Activated CD4-positive, alpha-beta T cell treated with anti-CD3 and anti-CD28 coated beads for 4 hours (primary cell): ENCODE measurements at places on chromosomes 16 and 17.

- no peak for DNase-seq
Observed at GRCh38 chr17:48240122-48240521, 132.6 kb downstream of the SNX11 start.

DNA sequence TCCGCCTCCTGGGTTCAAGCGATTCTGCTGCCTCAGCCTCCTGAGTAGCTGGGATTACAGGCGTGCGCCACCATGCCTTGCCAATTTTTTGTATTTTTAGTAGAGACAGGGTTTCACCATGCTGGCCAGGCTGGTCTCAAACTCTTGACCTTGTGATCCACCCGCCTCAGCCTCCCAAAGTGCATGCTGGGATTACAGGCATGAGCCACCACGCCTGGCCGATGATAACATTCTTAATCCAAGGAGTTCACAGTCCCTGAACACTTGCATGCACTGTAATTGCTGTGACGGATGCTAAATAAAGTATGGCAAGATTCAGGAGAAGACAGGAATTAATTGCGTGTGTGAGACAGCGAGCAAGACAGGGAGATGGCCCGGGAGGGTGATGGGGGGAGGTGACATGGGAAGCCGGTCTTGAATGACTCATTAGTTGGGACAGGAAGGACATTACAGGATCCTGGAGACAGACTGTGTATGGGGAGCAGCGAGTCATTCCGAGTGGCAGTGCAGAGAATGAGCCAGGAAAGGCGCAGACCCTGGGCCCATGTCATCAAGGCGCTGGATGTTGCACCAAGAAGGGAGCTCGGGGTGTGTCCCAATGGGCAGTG is 6.7 kb downstream of the ABCA3 start:
- DNase-seq = no peak

DNA sequence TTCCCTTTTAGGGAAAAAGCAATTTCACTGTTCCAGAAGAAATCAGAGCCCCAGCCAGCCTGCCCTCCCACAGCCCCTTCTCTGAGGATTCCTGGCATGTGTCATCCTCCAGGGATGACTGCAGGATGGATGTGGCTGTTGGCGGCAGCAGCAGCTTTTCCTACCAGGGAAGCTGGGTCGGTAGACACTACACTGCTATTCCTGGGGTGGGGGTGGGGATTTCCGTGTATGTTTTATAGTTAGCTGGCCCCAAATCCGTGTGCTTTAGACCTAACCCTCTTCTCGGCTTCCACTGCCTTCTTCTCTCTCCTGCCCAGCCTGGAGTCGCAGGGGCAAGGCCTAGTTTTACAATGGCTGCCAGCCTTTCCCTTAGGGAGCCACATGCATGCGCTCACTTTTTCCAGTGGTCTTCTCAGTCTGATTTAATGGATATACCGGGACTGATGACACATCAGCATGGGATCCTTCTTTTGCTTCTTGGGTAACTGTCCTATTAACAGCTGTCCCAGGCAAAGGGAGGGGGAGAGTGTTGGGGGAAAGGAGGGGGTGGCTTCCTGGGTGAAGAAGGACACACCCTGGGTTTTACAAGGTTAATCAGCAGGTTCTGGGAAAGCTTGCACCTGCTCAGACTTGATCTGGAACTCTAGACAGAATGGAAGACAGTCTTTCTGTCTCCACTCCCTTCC is 2.7 kb upstream of the NFE2L1 start:
- no peak for DNase-seq

DNA sequence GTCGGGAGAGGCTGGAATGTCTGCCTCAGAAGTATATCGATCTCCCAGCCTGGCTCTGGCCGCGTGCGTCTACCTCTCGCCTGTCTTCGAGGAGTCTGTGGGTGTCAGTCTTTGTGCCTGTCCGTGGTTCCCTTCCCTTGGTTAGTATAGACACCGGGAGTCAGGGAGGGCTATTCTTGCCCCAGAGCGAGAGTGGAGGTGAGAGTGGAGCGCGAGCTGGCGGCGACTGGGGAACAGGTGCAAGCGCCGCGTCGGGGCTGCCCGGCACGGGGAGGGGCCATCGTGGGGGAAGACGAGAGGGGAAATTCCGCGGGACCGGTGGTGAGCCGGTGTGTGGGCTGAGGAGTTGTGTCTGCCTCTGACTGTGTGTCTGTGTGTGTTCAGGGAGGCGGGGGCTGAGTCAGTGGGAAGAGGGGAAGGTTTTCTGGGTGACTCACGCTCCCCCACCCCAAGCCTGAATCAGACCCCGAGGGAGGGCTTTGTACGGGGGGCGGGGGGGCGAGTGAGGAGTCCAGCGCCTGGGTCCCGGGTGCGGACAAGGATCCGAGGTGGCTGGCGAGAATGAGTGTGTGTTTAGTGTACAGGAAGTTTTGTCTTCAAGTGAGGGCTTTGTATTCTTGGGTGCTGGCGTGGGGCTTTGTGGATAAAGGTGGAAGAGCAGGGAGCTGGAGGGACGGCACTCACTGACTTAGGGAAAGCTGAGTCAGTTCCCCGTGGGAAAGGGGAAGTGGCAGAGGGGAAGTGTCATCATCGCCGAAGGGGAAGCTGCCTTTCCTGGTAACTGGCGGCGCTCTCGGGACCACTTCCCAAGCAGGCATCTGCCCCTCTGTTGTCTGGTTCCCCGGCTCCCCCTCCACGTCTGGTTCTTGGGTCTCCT is 8.6 kb downstream of the KDM6B start:
- peak; percentile 99 for DNase-seq

GRCh38 chr16:22358000-22358399 is 16.4 kb downstream of the CDR2 start:
- DNase-seq = no peak

- DNase-seq = peak; percentile 94
Observed at GRCh38 chr17:43393944-43394482, 4.8 kb upstream of the ARL4D start.

DNA sequence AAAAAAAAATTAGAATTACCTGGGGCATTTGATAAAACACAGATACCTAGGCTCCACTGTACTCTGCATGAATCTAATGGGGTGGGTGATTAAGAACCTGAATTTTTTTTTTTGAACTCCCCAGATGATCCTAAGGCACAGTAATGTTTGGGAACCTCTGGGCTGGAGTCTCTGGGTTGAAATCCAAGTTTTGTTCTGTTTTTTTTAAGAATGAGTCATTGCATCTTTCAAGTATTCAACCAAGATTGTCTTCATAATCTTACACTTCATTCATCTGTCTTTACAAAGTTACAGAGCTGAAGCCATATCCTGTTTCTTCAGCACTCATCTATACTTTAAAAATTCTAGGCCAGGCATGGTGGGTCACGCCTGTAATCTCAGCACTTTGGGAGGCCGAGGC is 52.6 kb downstream of the PIGL start:
- no peak for DNase-seq

- no peak for DNase-seq
Observed at GRCh38 chr16:1073566-1074378, 1.2 kb downstream of the SSTR5 start.

- DNase-seq = no peak
Observed at GRCh38 chr16:88589441-88589840, 19.2 kb downstream of the ZC3H18 start.

DNA sequence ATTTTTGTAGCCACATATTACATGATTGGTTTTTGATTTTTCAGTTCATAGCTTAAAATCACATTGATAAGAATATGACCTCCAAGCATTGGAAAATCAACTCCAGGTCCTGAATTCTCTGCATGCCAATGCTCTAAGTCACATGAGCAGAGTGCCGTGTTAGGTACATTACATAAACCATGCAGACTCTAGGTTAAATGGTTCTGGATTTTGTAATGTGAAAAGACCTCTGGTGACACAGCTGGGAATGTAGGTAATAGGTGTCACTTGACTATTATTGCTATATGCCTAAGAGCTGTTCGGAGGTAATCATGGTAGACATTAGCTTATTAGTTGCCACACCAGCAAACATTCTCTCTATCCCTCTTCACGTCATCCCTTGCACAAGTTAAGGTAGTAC is 231.1 kb upstream of the SALL1 start:
- DNase-seq = no peak

GRCh38 chr17:60156746-60157145 is 7.0 kb downstream of the CA4 start:
- DNase-seq = no peak

DNA sequence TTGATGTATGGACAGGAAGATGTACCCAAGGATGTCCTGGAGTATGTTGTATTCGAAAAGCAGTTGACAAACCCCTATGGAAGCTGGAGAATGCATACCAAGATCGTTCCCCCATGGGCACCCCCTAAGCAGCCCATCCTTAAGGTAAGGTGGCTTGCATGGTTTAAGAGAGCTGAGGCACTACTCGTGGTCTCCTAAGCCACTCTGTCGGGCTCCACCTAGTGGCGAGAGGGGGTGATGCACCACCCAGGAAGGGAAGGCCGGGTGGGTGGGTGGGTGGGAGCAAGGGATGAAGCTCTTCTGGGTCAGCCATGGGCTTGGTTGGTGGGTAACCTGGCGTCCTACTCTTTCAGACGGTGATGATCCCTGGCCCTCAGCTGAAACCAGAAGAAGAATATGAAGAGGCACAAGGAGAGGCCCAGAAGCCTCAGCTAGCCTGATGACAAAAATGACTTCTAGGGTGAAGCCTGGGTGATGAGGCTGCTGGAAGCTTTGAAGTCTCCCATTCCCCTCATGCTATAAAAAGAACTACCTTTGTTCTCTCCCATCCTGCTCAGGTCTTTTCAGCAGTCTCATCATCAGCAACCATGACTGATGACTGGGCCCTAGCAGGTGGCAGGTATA is 21.5 kb downstream of the GPR179 start:
- DNase-seq = peak; percentile 54

DNA sequence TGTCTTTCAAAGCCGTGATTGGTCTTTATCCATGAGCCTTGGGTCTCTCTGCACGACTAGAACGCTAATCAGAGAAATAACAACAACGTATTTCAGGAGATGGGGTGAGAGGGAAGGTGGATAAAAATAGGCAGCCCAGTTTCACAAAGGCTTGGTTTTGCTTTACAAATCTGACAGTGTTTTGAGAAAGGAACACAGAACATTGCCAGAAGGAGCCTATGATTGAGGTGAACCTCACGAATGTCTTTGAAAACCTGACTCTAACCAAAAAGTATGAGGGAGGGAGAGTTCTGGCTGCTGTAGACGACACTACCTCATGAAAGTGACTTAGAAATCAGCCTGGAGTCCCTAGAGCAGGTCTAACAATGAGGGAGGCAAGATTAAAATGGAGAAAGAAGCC is 38.0 kb upstream of the NOL11 start:
- DNase-seq = no peak

DNA sequence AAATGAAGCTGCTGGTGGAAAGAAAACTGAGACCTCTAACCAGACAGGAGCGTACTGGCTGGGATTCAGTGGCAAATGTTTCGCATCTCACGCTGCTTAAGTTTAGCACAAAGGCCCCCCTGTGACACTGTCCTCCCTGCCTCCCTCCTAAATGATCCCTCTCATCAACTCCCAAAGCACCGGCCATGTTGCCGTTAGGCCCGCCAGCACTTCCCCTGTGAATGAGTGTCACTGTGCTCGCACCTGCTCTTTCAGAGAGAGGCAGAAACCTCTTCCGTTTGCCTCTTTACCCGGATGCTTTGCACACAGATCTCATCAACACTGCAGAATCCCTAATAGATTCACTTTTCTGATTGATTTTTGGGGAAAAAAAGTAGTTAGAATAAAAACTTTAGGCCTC is 26.5 kb downstream of the MBTPS1 start:
- no peak for DNase-seq

GRCh38 chr17:17518014-17518413 is 21.8 kb upstream of the RASD1 start:
- no peak for DNase-seq

DNA sequence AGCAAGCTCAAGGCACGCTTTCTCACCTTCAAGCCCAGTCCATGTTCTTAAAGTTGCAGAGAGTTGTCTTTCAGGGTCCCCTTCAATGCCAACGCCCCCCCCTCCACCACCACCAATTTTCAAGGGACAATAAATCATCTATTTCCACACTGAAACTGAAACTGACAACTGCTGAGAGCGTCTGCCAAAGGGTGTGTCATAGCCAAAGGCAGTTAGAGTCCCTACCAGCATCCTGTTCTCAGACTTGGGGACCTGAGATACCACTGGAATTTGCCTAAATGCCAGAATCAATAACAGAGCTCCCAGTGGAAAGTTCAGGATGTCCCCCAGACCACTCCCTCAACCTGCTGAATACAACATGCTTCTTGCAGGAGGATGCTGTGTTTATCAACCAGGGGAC is 133.2 kb upstream of the SOX9 start:
- DNase-seq = no peak

DNA sequence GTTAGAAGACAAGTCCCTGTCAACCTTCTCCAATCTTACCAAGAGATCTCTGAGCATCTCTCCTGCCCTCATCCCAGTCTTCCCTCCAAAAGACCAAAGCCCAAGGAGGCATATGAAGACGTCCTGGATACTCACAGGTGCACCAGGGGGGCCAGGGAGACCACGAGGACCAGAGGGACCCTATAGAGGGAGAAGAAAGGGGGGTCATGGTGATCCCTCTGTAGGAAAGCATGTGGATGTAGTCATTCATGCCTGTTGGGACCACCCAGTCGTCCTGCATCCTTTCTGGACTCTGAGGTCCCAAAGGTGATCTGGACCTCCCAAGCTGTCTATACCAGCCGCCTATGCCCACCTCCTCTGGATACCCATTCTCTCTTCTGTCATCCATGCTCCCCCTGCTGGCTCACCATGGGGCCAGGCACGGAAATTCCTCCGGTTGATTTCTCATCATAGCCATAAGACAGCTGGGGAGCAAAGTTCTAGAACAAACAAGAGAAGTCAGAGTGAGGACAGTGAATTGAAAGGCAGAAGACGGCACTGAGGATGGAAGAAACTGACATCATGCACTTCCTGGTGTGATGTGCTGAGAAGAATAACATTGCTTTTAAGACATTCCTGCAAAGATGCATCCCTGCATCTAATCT is 3.3 kb downstream of the COL1A1 start:
- DNase-seq = peak; percentile 63

DNA sequence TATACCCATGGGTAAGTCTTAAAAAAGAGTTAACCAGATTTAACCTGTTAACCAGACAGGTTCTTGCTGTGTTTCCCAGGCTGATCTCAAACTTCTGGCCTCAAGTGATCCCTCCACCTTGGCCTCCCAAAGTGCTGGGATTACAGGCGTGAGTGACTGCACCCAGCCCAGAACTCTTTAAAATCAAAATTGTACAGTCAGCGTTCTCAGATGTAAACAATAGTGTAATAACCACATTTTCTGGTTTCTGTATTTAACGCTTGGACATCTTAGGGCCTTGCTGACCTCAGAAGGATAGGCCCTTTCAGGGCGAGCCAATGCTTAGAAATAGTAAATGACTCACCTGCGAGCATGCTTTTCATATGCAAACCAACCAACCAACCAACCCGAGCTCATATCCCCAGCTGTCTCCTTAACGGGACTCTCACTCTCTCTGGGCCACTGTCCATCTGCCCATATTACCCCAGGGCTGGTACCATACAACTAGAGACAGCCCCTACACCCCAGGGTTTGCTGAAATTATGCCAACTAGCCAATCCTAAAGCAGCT is 415.0 kb upstream of the XYLT1 start:
- no peak for DNase-seq

GRCh38 chr16:6112700-6113099 is 1015.1 kb upstream of the EEF2KMT start:
- DNase-seq = no peak
